ENCODE measurements at places on chromosomes 3 and 15.

- no peak for DNase-seq
These were observed 3.5 kb upstream of the CCDC80 start for GRCh38 chr3:112644453-112644852.

DNA sequence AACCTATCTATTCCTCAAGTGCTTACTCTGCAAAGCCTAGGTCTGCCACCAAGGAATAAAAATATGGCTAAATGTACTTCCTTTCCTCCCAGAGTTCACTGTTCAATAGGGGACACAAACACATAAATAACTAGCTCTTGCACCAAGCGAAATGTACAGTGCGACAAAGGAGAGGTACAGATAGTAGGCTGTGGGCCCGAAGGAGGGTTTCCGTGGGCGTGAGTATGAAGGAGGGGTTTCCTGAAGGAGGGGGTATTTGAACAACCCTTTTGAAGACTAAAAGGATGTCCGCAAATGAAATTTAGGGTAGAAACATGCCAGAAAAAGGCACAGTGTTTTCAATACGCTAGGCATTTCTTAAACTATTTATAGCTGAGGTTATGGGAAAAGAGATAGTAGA, 207.9 kb downstream of the LPP start:
- no peak for DNase-seq

DNA sequence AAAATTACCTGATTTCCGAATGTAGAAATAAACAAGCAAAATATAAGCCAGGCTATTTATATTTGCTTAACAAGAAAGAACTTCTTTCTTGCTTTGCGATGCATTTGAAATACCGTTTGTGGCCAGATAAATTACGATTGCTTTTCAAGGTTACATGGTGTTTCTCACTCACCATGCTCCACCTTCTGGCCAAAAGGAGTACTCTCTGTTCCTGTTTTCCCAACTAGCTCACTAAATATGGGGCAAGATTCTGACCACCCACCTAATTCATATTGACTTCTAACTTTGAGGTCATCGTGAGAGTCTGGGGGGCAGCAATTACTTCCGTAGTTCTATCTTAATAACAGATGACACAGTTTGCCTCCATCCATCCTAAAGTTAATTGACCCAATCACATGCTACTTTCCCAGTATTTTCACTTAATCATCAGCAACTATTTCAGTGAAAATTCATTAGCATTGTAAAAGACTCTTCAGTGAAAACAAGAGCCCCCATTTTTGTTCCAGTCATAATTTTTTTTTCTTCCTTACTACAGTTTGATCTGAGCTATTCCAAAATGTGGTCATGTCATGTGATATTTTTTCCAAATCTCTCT, 25.9 kb downstream of the ACP3 start:
- peak; percentile 52 for DNase-seq

DNA sequence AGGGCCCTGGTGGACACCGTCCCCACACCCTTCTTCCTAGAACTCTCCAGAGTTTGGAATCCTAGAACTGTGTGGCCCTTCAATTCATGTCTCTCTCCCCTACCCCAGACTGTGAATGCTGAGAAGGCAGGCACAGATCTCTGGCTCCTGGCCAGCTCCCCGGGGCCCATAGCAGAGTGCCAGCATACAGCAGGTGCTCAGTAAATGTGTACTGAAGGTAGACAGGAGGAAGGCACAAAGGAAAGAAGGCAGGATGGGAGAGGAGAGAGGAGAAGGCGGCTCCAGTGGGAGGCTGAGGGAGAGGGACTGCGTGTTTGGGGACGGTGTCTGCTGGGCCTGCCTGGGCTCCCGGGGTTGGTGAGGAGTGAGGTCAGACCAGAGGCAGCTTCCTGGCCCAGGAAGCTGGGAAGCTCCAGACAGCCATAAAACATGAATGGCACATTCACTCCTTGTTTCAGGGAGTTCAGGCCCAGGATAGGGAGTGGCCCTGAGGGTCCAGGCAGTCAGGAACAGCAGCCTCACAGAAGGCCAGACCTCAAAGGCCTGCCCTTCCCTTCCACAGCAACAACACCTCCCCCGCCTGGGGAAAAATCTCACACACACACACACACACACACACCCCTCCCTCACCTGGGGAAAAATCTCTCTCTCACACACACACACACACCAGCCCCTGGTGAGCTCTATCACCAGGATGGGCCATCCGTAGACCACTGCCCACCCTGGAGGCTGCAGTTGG, 137.1 kb upstream of the PRR20G start:
- DNase-seq: no peak

DNA sequence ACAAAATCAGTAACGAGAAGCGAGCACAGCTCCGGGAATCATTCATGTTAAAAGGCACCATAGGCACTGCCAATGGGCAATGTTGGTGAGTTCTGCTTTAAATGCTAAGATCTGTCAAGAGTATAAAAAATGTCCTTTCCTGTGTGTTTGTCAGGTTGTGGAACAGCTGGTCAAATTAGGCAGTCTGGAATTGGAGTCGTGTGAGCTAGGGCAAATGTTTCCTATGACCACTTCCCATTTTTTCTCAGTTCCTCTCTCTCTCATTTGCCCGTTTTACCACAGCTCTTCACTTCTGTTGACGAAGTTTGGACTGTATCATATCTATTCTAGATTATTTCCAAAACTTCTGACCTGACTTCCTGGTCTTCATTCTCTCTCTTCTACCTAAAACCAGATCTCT, 60.8 kb upstream of the GOLIM4 start:
- DNase-seq: no peak

- DNase-seq: no peak
These were observed 16.9 kb downstream of the ACAA1 start for GRCh38 chr3:38119821-38120692.

DNA sequence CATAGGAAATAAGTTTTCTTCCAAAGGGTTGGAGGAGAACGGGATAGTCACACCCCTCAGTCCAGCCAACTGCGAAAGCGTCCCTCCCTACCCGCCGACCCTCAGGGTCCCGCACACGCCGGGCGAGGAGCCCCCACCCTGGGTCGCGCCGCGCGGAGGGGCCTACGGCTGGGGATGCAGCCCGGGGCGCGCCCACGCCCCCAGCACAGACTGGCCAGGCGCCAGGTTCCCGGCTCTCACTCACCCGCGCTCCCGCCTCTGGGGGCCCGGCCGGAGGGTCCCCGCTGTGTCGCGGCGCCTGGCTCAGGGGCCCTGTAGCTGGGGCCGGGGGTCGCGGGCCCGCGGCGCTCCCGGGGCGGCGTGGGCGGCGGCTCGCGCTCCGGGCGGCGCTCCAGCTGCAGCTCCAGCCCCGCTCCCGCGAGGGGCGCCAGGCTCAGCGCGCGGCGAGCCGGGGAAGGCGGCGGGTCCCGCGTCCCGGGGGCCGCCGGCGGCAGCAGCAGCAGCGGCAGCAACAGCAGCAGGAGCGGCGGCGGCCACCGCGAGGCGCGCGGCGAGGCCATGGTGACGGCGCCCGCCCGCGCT, 375 bp downstream of the HEG1 start:
- no peak for DNase-seq

GRCh38 chr15:100721758-100722550, 119.6 kb downstream of the ASB7 start:
- DNase-seq: no peak

DNA sequence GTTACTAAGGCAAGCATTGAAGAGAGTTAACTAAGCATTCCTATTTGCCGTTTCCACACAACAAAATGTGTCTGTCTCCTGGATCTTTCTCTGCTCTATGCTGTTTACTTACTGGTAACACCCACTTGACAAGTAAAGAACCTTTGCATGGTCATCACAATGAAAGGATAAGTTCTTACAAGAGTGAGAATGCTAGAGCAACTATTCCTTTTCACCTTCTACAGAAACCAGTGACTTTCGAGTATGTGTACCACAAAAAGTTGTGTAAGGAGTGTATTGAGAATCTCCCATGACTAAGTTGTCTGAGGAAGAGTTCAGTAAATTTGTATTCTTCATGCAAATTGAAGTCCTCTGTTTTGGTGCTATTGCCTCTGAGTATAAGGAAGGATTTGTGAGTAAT, 10.8 kb downstream of the TIPARP start:
- DNase-seq: no peak

DNA sequence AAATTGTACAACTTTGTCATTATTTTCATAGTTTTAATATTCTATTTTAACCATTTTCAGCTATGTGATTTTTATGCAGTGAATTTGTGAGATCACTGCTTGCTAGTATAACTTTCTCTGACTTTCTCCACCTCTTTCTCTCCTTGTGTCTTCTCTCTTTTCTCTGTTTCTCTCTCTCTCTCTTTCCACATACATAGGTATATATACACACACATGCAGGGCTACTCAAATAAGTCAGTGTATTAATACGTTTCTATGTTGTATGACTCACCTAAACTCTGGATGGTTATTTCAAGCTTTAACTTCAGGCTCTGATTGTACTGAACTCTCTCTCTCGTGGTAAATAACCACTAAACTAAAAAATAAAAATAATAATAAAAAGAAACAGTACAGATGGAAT, 1389.3 kb upstream of the ALCAM start:
- DNase-seq: no peak

GRCh38 chr15:80825361-80826030, 46.3 kb downstream of the CEMIP start:
- DNase-seq: no peak

DNA sequence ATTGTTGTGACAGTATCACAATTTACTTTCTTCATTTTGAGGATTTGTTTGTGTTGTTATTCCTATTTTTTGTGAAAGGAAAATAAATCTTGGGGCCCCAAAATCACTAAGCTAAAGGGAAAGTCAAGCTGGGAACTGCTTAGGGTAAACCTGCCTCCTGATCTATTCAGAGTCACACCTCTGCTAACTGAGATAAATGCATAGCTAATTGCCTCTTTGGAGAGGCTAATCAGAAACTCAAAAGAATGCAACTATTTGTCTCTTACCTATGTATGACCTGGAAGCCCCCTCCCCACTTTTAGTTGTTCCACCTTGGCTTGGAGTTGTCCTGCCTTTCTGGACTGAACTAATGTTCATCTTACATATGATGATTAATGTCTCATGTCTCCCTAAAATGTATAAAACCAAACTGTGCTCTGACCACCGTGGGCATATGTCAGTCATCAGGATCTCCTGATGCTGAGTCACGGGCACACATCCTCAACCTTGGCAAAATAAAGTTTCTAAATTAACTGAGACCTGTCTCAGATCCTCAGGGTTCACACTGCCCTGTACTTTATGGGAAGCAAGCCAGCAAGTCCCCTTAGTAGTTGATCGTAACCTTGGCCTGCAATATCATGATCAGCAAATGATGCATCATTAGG, 523.2 kb upstream of the GOLIM4 start:
- no peak for DNase-seq

DNA sequence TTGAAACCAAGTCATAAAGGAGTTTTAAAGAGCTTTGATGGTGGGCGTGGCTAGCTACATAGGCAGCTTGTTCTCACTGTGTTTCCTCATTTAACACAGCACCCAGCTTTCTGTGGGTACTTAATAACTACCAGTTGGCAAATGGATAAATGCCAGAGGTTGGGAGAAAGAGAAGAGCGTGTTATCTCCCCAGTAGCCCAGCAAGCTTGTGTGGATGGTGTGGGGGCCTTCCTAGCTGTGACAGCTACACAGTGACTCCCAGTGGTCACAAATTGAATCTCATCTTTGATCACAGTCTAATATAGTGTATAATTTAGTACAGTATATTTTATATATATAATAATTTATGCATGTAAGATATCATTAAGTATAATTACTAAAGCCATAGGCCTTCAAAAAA, 984.1 kb downstream of the EPHA3 start:
- DNase-seq: peak; percentile 37

Measured in endothelial cell (in vitro differentiated cells).